ENCODE measurements at places on chromosomes 6 and 20.

GRCh38 chr6:8269872-8270454, 165.4 kb downstream of the SLC35B3 start:
- no peak for DNase-seq

- no peak for DNase-seq
Measured at GRCh38 chr6:165186441-165187205, 122.8 kb downstream of the C6orf118 start.

- no peak for DNase-seq
Measured at GRCh38 chr6:47700596-47700995, 2.2 kb downstream of the ADGRF4 start.

DNA sequence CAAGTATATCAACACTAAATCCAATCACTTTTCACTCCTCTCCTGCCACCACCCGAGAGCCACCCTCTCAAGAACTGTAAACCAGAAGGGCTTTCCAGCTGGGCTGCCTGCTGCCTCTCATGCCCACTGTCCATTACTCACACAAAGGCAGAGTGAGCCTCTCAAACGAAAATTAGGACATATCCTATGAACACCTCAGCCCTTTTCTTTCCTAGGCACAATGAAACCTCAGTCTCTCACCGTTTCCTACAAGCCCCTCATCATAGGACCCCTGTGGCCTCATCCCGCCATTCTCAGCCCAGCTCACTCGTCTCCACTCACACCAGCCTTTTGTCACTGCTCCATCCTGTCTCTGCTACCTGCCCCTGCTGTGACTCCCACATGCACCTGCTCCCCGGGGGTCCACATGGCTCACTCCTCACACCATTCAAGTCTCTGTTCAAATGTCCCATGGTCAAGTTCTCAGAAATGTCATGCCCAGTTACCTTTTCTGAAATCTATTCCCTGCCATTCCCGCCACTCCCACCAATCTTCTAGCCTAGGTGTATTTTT, 7.4 kb downstream of the HLA-F start:
- DNase-seq: no peak

- no peak for DNase-seq
Measured at GRCh38 chr20:1479831-1480595, 11.2 kb downstream of the SIRPB2 start.

DNA sequence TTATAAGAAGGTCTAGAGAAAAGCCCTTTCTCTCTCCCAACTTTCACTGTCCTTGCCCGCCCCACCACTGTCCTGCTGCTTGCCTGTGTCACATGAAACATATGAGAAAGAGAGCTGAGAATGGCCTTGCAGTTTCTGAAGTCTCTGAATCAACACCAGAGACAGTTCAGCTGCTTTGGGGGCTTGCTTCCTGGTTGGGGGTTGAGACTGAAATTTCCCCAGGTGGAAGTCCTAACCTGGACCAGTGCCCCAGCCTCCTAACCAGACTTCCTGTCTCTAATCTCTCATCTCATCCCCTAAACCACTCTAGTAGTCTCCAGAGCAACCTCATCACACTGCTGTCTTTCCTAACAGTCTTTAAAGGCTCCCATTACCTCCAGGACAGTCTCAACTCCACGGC, 10.7 kb downstream of the TRAM2 start:
- DNase-seq: no peak

DNA sequence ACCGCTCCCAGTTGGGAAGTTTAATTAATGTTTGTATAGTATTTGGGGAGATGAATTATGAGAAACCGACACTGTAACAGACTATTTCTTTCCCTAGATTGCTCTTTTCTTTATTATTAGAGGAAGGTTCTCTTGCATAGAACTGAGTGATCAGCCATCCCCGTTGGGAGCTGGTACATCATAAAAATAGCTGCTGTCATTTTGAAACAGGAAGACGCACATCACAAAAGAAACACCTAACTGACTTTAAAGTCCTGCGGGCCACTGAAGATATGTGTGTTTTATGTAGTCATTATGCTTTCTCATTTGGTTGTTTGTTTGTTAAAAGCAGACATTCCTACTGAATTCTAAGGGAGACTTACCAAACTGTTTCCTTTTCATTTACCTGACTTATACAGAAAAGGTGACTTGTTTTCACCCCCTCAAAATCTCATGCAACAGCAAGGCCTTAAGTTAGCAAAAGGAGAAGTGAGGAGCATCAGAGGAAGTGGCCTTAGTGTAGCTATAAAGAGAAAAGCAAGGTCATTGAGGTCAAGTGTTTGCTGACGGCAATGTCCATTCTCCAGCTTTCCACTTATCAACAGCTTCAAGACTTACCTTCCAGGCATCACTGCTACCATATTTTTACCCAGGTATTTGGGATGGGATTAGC, 91.0 kb downstream of the PKHD1 start:
- DNase-seq: no peak

DNA sequence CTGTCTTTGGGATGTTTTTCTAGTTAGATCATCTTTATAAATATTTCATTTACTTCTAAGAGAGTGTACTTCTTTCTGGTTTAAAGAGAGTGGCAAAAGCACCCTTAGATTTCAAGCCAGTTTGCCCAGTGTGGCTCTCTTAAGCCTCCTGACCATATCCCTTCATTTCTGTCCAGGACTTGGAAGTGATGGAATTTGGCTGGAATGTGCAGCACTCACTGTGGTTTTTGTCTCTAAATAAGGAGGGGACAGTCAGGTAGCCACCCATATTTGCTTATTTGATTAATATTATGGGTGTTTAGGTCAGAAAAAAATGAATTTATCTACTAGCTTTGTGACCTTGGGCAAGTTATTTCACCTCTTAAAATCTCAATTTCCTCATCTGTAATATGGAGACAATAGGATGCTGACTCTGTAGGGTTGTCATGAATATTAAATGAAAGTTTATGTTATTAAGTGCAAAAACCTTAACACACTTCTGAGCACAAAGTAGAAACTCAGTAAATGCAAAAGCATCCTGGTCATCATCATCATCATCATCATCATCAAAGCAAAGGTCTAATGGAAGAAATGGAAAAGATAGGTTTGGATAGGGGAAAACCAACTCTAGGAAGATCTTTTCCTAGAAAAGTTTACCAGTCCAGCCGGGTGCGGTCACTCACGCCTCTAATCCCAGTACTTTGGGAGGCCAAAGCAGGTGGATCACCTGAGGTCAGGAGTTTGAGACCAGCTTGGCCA, 3.1 kb downstream of the CRYBG1 start:
- DNase-seq: no peak

DNA sequence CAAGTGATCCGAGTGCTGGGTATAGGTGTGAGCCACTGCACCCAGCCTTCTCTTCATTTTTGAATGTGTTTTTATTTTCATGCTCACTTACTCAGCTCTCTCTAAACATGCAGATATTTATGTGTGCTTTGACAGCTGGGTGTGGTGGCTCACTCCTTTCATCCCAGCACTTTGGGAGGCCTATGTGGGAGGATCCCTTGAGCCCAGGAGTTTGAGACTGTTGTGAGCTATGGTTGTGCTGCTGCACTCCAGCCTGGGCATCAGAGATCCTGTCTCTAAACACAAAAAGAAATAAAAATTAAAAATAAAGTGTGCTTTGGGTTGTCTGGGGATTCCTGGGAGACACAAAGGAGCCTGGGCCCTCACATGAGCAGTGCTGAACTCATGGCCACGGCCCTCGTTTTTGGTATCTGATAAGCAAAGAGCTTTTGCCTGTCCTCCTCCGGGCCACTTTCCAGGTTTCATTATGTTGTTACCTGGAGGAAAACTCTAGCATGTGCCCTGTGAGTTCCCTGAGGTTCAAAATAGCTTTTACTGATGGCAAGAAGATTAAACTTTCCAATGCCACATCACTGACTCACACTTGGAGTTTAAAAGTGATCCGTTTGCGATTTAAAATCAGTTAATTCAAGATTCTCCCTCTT, 78.5 kb downstream of the CD164 start:
- DNase-seq: no peak

DNA sequence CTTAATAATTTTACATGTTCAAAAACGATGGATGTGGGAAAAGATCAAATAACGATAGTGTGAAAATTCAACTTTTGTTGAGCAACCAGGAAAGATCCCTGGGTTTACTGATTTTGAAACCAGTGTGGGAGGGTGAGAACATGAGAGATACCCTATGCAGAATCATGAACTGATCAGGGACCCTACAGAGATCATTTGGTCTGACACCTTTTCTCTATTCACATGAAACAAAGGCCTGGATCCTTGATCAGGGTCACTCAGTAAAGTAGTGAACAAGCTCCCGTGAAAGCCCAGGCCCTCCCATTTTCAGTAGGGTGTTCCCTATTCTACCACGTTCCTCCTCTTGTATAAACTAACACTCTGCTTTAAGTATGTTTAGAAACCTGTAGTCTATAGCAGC, 60.5 kb upstream of the DUSP22 start:
- DNase-seq: no peak

DNA sequence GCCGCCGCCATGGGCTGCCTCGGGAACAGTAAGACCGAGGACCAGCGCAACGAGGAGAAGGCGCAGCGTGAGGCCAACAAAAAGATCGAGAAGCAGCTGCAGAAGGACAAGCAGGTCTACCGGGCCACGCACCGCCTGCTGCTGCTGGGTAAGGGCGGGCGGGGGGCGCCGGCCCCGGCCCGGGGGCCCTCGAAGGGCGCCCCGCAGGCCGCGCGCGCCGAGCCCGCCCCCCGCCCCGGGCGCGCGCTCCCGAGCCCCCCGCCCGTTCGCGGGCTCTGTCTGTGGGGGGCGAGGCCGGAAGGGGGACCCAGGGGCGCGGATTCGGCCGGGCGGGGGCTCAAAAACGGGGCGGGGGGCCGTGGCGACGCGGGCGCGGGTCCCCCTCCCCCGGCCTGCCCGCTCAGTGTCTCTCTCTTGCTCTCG, 39.2 kb downstream of the GNAS start:
- no peak for DNase-seq

GRCh38 chr6:38599966-38600550, 39.7 kb downstream of the BTBD9 start:
- no peak for DNase-seq

Measured in activated gamma-delta T cell treated with Interleukin-2 at 50 U/mL for 16 hours (primary cell).